ENCODE measurements at places on chromosomes 4 and X. TPM values are rescaled to one million over a fixed set of nuclear protein-coding genes. Genes with fewer than 3 reads are reported as not detected.

Gene MAGED1
- 23.3 TPM for polyA plus RNA-seq

DNA sequence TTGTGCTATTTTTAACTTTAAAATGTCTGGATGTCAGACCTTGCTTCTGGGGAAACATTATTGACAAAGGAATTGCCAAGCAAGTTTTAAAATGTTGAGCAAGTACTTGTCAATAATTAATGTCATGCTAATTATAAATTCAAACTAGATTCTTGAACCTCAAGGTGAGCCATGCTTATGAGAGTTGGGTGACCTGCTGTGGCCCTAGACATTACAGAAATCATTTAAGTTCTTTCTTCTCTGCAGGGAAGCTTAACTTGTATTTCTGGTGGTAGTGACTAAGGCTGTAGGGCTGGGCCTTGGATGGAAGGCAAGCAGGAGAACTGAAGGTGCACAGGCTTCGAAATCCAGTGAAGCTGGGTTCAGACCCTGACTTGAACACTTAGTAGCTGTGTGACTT is 14.8 kb upstream of the UCHL1 start:
- no peaks in the 10 kb centered on the region for H3K36me3 ChIP-seq
- no peak overlapping the region for H3K27ac ChIP-seq
- H3K4me3 ChIP-seq = no peak overlapping the region
- no peak for DNase-seq
- no peaks in the 10 kb centered on the region for H3K4me1 ChIP-seq

- H3K4me1 ChIP-seq = no peaks in the 10 kb centered on the region
- H3K4me3 ChIP-seq = no peak overlapping the region
- no peak overlapping the region for H3K27ac ChIP-seq
- no peak for DNase-seq
Observed at GRCh38 chr4:182489607-182490006, 246.4 kb downstream of the TENM3 start.

Gene MAGEB10
- polyA plus RNA-seq = not detected

GRCh38 chr4:104907074-104907649 is 239.5 kb upstream of the TET2 start:
- no peaks in the 10 kb centered on the region for H3K27me3 ChIP-seq
- H3K4me3 ChIP-seq = no peak overlapping the region
- H3K36me3 ChIP-seq = no peaks in the 10 kb centered on the region
- no peak overlapping the region for H3K27ac ChIP-seq
- no peak for DNase-seq
- H3K4me1 ChIP-seq = peaks cover 9% of the 10 kb centered on the region

DNA sequence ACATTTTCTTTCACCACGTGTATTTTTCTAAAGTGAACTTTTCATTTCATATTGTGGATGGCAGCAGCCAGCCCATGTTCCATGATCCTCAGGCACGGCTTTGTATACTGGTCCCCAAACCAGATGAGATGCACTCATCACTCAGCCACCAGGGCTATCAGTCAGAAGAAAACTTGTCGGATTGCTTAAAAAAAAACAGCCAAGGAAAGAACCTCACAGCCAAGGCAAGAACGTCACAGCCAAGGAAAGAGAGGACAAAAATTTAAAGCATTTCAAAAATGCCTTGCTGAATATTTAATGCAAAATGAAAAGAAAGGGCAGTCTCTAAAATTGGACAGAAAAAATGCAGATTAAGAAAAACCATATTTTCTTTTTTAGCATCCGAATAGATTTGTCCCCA is 333.3 kb downstream of the PDGFC start:
- H3K27ac ChIP-seq = no peak overlapping the region
- DNase-seq = no peak
- no peaks in the 10 kb centered on the region for H3K36me3 ChIP-seq
- H3K4me1 ChIP-seq = no peaks in the 10 kb centered on the region
- no peak overlapping the region for H3K4me3 ChIP-seq

Gene GPR34
- polyA plus RNA-seq = not detected

Gene MSL3
- 40.5 TPM for polyA plus RNA-seq

- no peaks in the 10 kb centered on the region for H3K4me1 ChIP-seq
- peak overlapping the region; percentile 4 for H3K27ac ChIP-seq
- peaks cover 3% of the 10 kb centered on the region for H3K27me3 ChIP-seq
- H3K36me3 ChIP-seq = no peaks in the 10 kb centered on the region
- H3K4me3 ChIP-seq = no peak overlapping the region
Observed at GRCh38 chrX:150767045-150767395, 73.8 kb downstream of the MTMR1 start.

Gene RHOH
- 97.3 TPM for polyA plus RNA-seq

DNA sequence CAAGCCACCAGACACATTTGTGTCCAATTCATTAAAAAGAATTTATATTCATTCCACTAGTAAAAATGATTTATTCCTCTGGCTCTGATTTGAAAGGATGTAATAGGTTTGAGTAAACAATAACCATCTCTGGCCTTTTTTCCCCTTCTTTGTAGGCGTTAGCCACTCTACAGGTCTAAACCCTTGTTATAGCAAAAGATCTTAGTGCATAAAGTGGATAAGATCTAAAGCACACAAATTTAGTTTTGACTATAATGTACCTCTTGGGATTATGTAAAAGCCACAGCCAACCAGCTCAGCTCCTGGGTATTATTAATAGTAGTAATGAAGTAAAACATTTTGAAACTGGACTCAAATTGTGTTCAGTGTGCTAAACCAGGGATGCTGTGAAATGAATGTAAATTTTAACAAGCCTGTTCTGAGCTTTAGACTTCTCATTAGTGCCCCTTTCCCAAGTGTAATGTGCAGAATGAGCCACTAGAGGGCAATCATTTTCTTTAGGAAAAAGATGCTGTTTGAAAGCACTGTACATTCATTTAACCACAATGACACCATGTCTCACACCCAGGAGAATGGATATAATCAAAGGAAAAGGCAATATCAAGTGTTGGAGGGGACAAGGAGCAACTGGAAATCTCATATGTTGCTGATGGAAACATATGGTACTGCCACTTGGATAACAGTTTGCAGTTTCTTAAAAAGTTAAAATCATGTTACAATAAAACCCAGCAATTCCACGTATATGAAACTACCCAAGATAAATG is 69.7 kb downstream of the KLHL8 start:
- H3K4me3 ChIP-seq = no peak overlapping the region
- peak; percentile 55 for DNase-seq
- H3K27me3 ChIP-seq = peaks cover 4% of the 10 kb centered on the region
- peak overlapping the region; percentile 1 for H3K27ac ChIP-seq
- peaks cover 1% of the 10 kb centered on the region for H3K4me1 ChIP-seq

GRCh38 chr4:113593400-113594230 is 167.9 kb downstream of the CAMK2D start:
- peaks cover 73% of the 10 kb centered on the region for H3K4me1 ChIP-seq
- no peak for DNase-seq
- no peak overlapping the region for H3K27ac ChIP-seq
- H3K36me3 ChIP-seq = peaks cover 3% of the 10 kb centered on the region

DNA sequence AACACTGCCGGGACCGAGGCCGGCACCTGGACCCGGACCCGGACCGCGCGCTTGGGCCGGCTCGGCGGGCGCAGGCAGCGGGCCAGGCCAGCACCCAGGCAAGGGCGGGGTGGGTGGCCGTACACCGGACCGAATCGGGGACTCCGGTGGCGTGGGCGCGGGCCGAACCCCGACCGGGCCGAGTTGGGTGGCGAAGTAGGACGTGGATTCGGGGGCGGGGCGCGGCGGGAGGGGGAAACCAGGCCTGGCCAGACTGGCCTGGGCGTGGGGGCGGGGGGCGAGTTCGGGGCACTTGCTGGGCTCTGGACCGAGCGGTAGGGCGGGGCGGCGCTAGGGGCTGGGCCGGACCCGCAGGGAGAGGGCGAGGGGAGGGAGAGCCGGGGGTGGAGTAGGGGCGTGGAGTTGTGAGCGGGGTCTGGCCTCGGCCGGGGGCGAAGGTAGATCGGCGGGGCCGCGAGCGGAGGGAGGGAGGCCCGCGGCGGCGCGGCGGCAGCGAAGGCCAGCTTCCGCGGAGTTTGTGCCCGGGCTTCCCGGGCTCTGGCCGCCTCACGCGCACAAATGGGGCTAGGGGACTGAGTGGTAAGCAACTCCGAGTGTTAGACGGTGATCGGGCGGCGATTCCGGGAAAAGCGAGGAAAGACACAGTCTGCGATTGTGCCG is 1.8 kb upstream of the BCORL1 start:
- no peak overlapping the region for H3K4me3 ChIP-seq
- peaks cover 16% of the 10 kb centered on the region for H3K4me1 ChIP-seq
- no peaks in the 10 kb centered on the region for H3K27me3 ChIP-seq
- no peak overlapping the region for H3K27ac ChIP-seq

Gene SLITRK4
- polyA plus RNA-seq = not detected

GRCh38 chr4:32196950-32197688 is 1477.0 kb downstream of the PCDH7 start:
- H3K27me3 ChIP-seq = no peaks in the 10 kb centered on the region
- H3K4me3 ChIP-seq = no peak overlapping the region
- no peak overlapping the region for H3K27ac ChIP-seq
- no peak for DNase-seq

DNA sequence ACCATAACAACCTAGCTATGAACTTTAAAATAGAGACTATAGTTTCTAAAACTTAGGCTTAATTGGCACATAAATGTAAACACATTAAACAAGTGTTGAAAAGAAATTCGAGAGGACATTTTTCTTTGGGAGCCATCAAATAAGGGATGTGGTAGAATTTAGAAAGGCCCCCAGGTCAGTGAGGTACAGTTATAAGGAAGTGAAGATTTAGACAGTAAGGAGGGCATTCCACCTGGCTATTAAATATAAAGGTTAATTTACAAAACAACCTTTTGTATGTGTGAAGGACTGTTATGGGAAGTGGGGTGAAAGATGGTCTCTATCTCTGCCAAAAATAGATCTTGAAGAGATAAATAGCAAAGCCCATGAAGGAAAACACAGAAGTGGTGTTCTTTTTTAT is 83.9 kb downstream of the AFF1 start:
- no peaks in the 10 kb centered on the region for H3K27me3 ChIP-seq
- no peak overlapping the region for H3K4me3 ChIP-seq
- H3K4me1 ChIP-seq = peaks cover 72% of the 10 kb centered on the region
- H3K36me3 ChIP-seq = no peaks in the 10 kb centered on the region
- peak overlapping the region; percentile 77 for H3K27ac ChIP-seq

DNA sequence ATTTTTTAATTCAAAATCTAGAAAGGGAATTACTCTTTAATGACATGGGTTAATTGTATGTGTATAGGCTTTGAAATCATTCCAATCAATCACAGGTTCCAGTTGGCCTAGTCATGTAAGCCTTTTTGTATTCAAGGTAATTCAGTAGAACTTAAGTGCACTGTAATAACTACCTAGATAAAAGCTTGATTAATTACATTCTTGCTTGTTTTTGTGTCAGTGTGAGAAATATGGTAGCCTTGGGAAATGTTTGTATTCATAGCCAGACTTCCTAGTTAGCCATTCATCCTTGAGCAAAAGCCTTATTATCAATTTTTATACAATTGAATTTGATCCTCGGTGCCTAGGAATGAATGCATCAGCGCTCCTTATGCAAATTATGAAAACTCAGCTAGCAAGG is 33.5 kb downstream of the TKTL2 start:
- DNase-seq = no peak
- H3K27me3 ChIP-seq = peaks cover 4% of the 10 kb centered on the region
- no peaks in the 10 kb centered on the region for H3K4me1 ChIP-seq
- no peak overlapping the region for H3K27ac ChIP-seq

DNA sequence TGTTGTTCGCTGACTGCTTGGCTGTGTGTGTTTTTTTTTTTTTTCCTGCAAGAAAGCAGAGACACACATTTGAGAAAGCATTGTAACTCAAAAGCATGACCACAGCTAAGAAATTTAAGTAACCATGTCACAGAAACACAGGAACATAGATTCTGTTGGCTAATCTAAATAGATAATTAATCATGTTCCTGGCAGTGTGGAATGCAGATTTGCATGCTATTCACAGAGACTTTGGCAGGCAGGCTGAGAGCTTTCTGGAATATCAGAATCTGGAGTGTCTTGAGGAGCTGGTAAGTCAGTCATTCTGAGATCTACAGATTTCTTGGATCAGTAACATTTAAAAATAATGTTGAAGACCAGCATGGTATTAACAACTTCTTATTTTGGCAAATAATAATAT is 33.2 kb upstream of the SMS start:
- H3K27me3 ChIP-seq = peaks cover 6% of the 10 kb centered on the region
- no peaks in the 10 kb centered on the region for H3K4me1 ChIP-seq
- no peak overlapping the region for H3K27ac ChIP-seq
- no peak for DNase-seq
- H3K4me3 ChIP-seq = no peak overlapping the region

Gene FNIP2
- 4.6 TPM for polyA plus RNA-seq

- H3K27me3 ChIP-seq = peaks cover 1% of the 10 kb centered on the region
- H3K36me3 ChIP-seq = no peaks in the 10 kb centered on the region
- no peaks in the 10 kb centered on the region for H3K4me1 ChIP-seq
- no peak for DNase-seq
Observed at GRCh38 chrX:95754411-95754810, 930.2 kb upstream of the DIAPH2 start.

DNA sequence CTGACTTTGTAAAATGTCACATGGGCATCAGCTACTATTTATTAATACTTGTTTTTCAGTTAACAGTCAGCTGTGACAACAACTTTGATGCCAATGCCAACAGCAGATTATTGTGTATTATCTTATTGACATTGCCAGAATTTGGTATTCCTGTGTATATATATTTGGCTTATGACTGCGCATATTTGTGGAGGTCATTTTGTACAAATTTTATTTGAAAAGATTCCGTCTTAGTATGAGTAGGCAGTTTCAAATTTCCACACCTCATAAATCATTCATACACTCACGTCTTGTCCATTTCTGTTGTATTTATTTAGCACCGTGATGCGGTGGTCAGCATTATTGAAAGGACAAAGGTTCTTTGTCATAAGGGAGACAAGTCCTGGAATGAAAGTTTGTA is 558.2 kb upstream of the NDST4 start:
- no peaks in the 10 kb centered on the region for H3K4me1 ChIP-seq
- no peak for DNase-seq
- no peak overlapping the region for H3K27ac ChIP-seq

DNA sequence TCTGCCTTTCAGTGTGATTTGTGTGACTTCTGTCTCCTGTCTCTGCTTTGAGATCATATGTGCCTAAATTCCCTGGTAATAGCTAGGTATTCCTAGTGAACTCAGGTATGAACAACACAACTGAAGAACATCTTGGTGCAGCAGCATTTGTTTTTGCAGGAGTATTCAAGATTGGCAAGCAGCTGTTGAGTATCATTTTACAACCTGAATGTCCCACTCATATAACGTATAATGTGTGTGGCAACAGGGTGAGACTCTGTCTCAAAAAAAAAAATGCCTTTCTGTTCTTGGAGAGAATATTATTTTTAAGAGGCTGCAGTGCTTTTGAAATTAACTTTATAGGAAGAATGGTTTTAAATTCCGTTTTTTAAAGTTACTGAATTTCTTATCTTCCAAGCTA is 7.7 kb downstream of the LSM6 start:
- H3K36me3 ChIP-seq = peaks cover 13% of the 10 kb centered on the region
- H3K4me1 ChIP-seq = peaks cover 32% of the 10 kb centered on the region
- DNase-seq = no peak
- no peaks in the 10 kb centered on the region for H3K27me3 ChIP-seq

Gene MAP7D2
- not detected for polyA plus RNA-seq

DNA sequence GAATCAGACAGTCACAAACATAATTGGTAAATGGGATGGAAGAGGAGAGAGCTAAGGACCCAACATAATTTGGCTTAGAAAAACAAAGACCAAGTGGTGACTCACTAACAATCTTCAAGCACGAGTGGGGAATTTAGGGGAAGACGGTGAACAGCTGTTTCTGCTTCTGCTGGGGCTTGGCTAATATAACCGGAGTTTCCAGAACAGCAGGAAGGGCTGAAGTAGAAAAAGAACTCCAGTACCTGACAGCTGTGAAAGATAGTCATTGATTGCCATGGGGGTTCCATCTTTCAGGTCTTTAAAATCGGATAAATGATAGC is 290.9 kb upstream of the LDB2 start:
- no peaks in the 10 kb centered on the region for H3K27me3 ChIP-seq
- DNase-seq = no peak
- H3K27ac ChIP-seq = no peak overlapping the region
- H3K4me1 ChIP-seq = no peaks in the 10 kb centered on the region
- no peaks in the 10 kb centered on the region for H3K36me3 ChIP-seq

Gene TDO2
- not detected for polyA plus RNA-seq

Data from immature natural killer cell (primary cell).